ENCODE measurements at places on chromosomes 2 and 18.

- DNase-seq = no peak
Measured at GRCh38 chr2:29035016-29035745, 39.1 kb downstream of the PCARE start.

GRCh38 chr2:16584084-16584483 lies 81.5 kb downstream of the CYRIA start:
- DNase-seq = no peak

- no peak for DNase-seq
Measured at GRCh38 chr2:195124391-195125079, 532.5 kb upstream of the SLC39A10 start.

DNA sequence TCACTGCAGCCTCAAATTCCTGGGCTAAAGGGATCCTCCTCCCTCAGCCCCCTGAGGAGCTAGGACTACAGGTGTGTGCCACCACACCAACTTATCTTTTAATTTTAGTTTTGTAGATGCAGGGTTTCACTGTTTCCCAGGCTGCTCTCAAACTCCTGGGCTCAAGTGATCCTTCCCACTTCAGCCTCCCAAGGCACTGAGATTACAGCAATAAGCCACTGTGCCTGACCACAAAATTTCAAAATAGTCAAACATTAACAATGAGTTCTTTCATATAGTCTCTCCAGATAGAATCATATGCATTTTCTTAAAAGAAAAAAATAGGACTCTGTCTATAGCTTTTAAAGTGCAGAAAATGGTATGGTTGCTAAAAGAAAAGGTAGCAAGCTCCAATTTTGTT lies 24.9 kb upstream of the PID1 start:
- DNase-seq = no peak

GRCh38 chr2:215407061-215407460 lies 28.8 kb downstream of the FN1 start:
- DNase-seq = no peak

- DNase-seq = peak; percentile 64
Measured at GRCh38 chr2:108621087-108621559, 86.9 kb downstream of the LIMS1 start.

- no peak for DNase-seq
Measured at GRCh38 chr18:80029690-80030089, 4.5 kb upstream of the RBFA start.

- DNase-seq = no peak
Measured at GRCh38 chr2:240456447-240457222, 21.2 kb downstream of the GPC1 start.

DNA sequence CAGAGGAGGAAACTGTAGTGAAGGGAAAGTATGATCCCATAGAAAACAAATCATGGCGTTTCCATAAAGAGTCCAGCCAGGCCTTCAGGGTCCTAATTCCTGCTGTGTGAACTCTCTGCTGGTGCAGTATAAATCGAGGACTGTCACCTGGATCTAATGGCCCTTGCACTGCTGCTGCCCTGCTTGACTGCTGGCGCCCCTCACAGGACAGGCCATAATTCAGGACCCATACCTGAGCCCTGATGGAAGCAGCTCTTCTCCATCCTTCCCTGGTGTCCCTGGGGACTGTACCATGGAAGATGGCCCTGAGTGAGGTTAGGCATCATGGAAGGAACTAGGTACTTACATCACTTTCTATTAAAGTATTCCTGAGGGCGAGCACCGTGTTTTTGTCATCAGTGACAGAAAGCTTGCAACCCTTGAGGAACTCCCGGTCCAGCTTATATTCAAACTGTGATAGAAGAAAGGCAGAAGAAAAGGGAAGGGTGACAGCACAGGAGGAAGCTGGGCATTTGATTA lies 116.9 kb downstream of the RIF1 start:
- DNase-seq = no peak
